Retina (tissue), 1 donor: ENCODE measurements at places on chromosomes 16 and 17.

DNA sequence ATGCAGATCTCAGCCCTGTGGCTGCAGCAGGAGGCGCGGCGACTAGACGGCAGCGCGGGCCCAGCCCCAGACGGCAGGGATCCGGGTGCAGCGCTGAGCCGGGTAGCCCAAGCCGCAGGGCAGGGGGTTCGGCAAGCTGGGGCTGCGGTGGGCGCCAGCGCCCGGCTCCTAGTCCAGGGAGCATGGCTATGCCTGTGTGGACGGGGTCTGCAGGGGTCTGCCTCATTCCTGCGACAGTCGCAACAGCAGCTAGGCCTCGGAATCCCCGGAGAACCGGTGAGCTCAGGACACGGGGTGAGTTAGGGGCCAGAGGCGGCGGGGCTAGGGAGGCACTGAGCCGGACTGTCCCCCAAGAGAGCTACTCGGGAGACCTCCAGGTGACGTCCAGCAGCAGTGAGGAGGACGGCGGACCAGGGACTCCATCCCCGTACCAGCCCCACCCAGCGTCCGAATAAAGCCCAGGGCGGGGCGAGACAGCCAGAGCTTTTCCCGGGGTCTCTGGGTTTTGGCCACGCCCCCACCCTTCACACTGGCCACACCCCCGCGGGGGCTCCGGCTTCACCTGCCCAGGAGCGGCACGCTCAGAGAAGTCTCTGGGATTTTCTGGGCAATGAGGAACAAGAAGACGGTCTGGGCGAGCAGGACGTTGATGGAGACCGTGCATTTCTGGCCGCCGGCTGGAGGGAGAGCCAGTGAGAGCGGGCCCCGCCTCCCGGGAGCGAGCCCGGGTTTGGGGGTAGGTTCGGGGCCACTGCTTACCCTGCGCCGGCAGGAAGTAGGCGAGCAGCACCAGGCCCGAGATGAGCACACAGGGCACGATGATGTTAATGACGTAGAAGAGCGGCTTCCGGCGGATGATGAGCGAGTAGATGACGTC lies 1.1 kb downstream of the C17orf107 start:
- peak; percentile 80 for DNase-seq

DNA sequence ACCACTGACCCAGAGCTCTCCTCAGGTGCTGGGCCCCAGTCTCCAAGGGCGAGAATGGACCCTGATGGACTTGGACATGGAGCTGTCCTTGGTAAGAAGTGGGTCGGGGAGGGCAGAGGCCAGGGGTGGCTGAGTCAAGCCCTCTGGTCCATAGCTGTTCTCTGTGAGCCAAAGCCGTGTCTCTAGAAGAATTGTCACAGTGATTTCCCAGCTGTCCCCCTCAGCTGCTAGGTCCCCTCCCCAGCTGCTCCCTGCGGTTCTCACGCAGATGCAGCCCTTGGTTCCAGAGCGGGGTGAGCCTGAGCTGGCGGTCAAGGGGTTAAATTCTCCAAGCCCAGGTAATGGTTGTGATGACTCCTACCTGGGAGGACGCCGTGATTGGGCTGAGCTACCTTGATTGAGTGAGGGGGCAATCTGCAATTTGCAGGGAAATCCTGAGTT lies 1.3 kb upstream of the NOL3 start:
- no peak for DNase-seq

GRCh38 chr16:53159781-53160436 lies 105.1 kb downstream of the CHD9 start:
- DNase-seq: peak; percentile 26

GRCh38 chr17:44108440-44109311 lies 14.8 kb downstream of the HDAC5 start:
- no peak for DNase-seq

DNA sequence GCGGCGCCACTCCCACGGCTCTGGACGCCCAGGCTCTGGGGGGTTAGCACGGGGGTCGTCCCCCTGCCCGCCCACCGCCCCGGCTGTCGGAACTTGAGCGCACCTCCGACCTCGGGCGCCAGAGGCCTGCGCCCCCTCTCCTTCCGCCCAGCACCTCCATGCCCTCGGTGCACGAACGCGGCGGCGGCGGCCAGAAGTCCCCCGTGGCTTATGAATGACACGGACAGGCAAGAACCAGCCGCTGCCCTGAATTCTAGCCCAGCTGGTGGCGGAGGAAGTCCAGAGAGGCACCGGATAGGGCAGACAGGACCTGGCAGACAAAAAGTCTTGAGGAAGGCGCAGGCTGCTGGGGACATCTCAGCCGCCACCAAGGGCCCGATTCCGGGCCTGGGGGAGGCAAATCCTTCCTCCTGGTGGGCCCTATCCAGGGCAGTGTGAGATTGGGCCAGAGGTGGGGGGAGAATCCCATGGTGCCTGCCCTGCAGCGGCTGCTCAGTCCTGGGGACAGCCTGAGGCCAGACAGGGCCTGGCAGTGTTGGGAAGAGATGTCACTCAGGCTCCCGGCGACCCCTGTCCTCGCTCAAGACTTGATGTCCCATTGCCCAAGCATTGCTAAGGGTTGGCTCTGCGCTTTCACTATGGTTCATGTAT lies 897 bp upstream of the CYGB start:
- DNase-seq: peak; percentile 68

GRCh38 chr17:19369846-19370492 lies 7.4 kb upstream of the B9D1 start:
- DNase-seq: no peak

- DNase-seq: no peak
These were observed 222.3 kb downstream of the KATNIP start for GRCh38 chr16:27772093-27772825.

GRCh38 chr17:70091696-70092095 lies 16.7 kb downstream of the KCNJ16 start:
- no peak for DNase-seq

- DNase-seq: no peak
These were observed 3.1 kb upstream of the CDRT4 start for GRCh38 chr17:15470536-15470935.

GRCh38 chr16:28569021-28569420 lies 15.3 kb downstream of the SGF29 start:
- DNase-seq: no peak

DNA sequence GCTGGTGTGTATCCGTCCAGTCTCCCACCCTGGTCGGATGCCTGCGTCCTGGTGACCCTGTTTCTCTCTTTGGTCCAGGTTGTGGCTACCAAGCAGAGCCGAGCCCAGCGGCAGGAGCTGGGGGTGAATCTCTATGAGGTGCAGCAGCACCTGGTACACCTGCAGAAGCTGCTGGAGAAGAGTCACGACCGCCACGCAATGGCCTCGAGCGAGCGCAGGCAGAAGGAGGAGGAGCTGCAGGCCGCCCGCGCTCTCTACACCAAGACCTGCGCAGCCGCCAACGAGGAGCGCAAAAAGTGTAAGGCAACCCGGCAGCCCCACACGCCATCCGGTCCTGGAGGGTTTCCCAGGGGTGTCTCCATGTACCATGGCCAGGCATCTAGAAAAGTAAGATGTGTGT lies 13.5 kb downstream of the CCDC40 start:
- no peak for DNase-seq

DNA sequence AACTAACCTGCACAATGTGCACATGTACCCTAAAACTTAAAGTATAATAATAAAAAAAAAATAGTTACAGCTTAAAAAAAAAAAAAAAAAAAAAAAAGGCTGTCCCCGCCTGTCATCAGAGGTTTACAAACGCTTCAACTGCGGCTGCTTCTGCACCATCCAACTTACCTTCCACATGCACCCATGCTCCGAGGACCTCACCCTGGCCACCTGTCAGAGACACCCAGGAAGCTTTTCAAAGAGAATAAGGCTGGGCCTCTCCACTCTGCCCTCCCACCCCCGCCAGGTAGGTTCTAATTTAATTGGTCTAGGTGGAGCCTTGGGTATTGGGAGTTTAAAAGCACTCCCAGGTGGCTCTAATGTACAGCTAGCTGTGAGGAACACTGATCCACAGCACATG lies 64.9 kb downstream of the COPRS start:
- no peak for DNase-seq

- DNase-seq: no peak
These were observed 17.5 kb downstream of the FLOT2 start for GRCh38 chr17:28879886-28880571.

DNA sequence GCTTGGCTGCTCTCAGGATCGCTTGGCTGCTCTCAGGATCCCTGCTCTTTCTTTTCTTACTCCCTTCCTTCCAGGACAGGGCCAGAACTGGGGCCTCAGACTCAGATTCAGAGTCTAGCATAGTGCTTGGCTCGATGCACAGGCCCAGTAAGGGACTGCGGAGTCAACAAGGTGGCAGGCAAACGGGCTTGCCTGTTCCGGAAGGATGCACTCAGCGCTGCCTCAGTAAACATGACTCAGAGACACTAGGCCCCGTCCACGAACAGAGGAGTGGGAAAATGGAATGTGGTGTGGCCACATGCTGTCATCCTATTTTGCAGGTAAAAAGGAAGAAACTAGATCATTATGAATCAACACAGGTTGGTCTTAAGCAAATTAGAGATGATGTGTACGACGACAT lies 9.8 kb downstream of the SPHK1 start:
- no peak for DNase-seq

GRCh38 chr17:68870161-68870826 lies 84.9 kb downstream of the ABCA8 start:
- DNase-seq: no peak

GRCh38 chr17:7484919-7485377 lies 782 bp downstream of the POLR2A start:
- no peak for DNase-seq

DNA sequence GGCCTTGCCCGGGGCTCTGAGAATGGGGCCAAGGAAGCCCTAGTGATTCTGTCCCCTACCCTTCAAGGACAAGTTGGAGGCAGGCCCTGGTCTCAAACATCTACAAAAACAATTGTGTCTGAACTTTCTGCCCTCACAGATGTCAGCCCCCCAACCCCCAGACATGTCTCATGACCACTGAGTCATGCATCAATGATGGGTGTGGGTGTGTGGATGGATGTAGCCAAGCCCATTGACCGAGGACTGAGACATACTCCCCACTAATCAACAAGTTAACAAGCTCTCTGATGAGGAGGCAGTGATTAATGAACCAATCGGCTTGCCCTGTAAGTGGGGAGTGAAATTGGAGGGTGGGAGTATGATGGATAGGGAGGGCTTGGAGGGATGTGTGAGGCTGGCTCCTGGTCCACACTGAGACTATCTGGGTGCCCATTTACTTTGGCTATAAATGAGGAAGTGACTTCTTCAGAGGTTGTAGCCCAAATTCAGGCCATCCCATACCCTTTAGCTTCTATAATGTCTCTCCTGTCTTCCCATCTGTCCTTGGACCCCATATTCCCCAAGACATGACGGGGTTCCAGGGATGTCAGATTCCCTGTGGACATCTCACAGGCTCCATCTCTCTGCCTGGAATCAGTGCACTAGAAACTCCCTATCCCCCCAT lies 97.1 kb upstream of the TMEM97 start:
- no peak for DNase-seq

GRCh38 chr17:36529121-36529520 lies 5.5 kb downstream of the MYO19 start:
- DNase-seq: no peak

DNA sequence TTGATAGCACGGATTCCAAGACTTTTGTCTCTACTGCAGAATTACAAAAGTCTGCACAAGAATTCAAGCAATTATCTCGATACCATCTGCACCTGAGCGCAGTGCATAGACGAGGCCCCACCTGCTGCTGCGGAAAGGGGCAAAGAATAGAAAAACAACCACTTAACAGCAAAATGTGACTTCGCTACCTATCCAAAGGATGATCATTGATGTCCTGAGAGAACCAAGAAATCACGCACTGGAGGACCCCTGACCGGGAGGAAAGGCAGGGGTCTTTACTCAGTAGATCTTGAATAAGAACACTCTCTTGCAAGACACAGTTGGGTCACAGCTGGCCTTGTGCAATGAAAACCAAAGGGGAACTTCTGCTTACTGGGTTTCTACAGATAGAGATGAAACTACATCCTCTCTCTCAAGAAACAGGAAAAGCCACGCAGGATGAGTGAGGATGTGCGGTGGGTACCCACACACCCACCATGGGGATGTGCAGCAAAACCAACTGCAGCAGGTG lies 147.4 kb upstream of the RPH3AL start:
- DNase-seq: no peak

GRCh38 chr17:41806685-41807445 lies 4.9 kb downstream of the P3H4 start:
- no peak for DNase-seq

- DNase-seq: no peak
These were observed 1.7 kb upstream of the ROGDI start for GRCh38 chr16:4803898-4804762.

- no peak for DNase-seq
These were observed 437.7 kb downstream of the PMP22 start for GRCh38 chr17:14827396-14827919.

DNA sequence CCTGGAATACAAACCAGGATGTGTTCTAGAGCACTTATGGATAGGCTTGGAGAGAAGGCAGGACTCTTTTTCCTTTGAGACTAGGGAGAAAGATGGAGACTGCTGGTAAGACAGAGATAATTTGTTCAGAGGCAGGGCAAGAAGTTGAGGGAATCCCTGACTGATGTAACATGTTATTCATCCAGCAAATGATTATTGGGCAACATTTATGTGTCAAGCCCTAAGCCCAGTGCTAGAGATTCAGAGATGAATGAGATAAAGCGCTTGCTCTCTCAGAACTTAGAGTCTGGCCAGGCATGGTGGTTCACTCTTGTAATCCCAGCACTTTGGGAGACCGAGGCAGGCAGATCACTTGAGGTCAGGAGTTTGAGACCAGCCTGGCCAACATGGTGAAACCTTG lies 47.8 kb upstream of the NUFIP2 start:
- no peak for DNase-seq

DNA sequence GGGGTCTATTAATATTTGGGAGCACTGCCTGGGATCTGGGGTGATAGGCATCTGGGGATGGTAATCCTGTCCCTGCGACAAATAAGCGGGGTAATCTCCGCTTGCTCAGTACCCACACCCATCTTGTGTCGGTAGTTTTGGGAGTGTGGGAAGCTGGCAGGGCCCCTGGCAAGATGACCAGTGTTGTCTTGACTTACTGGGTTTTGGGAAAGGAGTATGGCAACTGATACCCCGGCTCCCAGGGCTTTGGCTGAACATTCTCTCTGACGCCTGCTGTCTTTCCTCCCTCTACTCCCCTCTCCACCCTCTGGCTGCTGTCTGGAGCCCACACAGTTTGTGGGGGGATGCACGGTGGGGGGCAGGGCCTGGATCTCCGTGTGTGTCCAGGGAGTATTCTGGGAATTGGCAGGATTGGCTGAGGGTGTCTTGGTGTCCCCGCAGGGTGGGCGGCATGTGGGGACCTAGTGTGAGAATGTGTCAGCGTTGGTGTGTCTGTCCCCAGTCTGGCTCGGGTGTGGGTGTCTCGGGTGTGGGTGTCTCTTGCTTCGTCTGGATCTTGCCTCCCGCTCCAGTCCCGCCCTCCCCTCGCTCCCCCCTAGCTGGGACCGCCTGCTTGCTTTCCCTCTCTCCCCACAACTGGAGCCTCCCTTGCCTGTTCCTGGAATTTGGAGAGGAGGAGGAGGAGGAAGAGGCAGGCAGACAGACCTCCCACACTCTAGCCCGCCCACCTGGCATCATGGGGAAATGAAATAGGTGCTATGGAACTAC lies 12.0 kb downstream of the RARA start:
- no peak for DNase-seq

- no peak for DNase-seq
These were observed 23.8 kb upstream of the DBNDD1 start for GRCh38 chr16:90042946-90043514.
